Tongue (tissue), 3 donors: ENCODE measurements at places on chromosomes 2 and 18.

- no peak for DNase-seq
These were observed 1189.4 kb downstream of the DSC3 start for GRCh38 chr18:29853126-29853525.

- no peak for DNase-seq
These were observed 4.2 kb upstream of the IL1R1 start for GRCh38 chr2:102138331-102138730.

GRCh38 chr18:49690312-49690711 lies 123.0 kb downstream of the ACAA2 start:
- DNase-seq: no peak

DNA sequence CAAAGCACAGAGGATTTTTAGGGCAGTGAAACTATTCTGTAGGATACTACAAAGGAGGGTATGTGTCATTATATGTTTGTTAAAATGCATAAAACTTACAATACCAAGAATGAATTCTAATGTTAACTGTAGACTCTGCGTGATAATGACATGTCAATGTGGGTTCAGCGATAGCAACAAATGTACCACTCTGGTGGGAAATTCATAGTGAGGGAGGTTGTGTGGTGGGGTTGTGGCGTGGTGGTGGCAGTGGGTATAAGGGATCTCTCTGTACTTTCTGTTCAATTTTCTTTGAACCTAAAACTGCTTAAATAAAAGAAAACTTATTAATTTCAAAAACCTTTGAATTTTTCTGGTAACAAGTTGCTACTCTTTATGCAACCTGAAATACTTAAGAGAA lies 99.3 kb upstream of the SLC38A11 start:
- no peak for DNase-seq

- DNase-seq: no peak
These were observed 17.9 kb downstream of the LDLRAD4 start for GRCh38 chr18:13236411-13236810.
